ENCODE measurements at places on chromosomes 5 and 9.

DNA sequence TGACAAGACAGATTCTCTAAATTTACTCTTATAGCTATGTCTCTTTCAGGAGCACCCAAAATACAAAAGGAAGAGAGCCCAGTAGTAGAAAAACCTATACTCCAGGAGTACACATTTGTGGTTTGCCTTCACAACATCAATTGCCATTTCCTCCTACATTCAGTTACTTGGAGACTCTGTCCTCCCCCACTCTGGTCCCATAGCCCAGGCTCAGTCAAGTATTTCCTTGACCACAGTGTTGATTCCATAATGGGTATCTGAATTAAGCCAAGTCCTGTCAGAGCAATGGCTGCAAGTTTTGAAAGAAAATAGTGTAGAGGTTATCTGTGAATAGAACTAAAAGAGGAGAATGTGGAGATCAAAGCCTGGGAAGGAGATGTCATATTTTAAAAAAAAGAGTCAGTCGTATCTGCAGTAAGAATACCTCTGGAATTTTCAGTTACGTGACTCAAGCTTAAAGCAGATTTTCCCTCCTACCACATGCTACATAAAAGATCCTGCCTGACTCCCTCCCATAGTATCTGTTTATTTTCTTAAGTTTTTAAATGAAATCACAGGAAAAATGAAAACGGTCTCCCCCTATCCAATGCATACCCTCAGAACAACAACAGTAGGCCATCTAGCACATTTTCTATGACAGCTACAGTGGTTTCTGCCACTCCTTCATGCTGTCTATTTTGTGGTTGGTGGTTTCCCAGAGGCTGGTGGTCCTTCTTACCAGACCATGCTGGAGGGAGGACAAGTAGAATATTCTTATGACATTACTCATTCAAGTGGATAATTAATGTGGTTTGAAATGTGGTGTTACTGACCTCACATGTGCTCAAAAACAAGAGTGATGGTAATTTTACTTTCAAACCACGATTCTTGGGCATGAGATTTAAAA is 249.7 kb upstream of the TMEM161B start:
- no peak for DNase-seq

DNA sequence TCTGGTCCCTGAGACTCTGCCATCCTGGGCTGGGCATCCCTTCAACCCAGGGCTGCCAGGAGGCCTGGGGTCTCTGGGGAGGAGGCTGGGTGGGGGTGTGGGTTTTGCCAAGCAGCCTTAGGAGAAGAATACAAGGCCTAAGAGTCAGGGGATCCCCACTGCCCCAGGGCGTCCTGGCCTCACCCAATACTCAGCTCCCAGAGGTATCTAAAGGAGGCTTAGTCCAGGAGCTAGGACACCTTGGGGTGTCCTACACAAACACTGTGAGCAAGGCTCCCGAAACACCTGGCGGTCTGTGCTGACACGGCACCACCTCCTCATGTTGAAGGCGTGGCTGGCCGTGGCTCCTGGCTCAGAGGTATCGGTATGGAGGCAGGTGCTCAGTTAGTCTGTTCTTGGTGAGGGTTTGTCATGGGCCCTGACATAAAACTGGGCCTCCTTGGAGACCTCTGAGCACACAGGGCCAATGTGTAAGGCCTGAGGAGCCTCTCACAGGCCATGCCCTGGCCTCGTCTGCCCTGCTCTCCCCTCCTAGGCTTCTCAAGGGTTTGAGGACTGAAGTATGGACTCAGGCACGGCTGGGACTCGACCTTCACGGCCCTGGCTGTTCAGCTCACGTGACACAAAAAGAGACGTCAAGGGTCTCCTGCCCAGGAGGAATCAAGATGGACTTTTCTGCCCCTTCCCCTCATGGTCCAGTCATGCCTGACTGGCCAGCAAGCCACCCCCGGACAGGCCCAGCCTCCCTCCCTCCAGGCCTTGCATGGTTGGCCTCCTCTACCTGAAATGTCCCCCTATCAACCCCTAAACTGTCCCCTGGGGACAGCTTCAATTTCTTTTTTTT is 277.3 kb downstream of the FSTL4 start:
- no peak for DNase-seq

GRCh38 chr5:116883875-116884274 is 309.3 kb upstream of the SEMA6A start:
- no peak for DNase-seq

- no peak for DNase-seq
These were observed 26.8 kb downstream of the PLAC8L1 start for GRCh38 chr5:146078566-146078965.

DNA sequence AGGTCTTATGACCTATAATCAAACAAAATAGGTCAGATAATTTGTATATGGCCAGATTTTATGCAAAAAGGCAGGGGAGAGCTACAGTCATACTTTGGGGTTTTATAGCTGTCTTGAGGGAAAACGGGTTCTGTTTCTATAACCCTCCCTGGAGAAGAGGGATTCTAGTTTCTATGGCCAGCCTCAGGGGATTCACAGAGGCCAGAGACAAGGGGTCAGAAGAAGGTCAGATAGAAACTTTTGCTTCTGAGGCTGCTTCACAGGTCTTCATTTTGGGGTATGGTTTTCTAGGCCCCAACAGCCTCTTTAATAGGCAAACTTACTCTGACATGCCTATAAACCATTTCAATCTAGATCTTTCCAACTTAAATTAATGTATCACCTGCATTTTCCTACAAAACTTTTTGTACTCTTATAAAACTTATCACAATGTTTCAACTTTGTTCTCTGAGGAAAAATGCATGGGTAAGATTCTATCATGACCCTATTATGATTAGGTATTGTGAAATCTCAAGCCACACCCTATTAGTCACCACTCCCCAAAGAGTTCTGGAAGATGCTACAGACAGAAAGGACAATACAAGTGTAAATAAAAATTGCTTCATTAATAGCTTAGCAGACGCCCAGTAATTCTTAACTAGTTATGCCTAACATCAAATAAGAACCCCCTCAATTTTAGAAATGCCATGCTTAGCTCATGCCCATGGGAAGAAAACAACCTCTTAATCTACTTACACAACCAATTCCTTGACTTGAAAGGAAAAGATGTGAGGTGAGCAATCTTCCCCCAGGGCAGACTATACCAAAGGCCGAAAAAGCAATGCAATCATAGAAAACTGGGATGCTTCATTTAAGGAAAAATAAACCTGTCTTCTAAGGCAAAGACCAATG is 396.6 kb downstream of the TLR4 start:
- DNase-seq = no peak

DNA sequence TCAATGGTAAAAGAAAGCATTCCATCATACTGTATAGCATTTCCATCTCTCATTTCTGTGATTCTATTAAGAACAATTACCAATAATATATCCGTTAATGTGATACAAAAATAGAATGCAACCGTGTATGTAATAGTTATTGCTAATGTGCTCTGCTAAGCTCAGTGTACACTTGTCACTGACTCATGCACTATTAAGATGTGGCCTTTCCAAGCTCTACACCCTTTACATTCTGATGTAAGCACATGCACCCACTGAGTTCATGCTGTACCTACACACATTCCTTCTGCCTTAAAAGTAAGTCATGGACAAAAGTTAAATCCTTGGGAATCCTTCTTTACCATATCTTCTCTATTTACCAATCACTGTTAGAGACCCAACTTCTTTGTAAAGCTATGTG is 319.1 kb downstream of the ZSWIM6 start:
- no peak for DNase-seq

- DNase-seq = no peak
These were observed 6.0 kb upstream of the SFXN1 start for GRCh38 chr5:175472378-175472777.

- DNase-seq = peak; percentile 53
These were observed 17.3 kb downstream of the TRIM7 start for GRCh38 chr5:181187500-181188213.

DNA sequence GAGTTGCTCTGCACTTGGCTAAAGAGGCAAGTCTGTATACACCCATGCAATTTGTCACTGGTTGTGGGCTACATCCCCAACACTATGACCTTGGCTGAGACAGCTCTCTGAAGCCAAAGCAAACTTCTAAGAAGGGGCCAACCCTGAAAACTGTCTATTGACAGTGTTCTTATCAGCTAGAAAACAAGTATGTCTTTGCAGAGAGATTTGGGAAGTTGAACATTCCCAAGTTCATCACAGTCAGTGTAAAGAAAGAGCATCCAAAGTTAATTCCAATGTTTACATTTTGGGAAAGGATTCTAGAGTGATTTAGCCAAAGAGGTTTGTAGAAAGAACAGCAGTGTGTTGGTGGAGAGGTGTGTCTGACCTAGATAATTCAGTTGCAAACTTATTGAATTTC is 711.1 kb upstream of the CHD1 start:
- DNase-seq = no peak

- DNase-seq = no peak
These were observed 115.1 kb upstream of the CCDC152 start for GRCh38 chr5:42641336-42642005.
